ENCODE measurements at places on chromosomes 2 and 18. TPM values are rescaled to one million over a fixed set of nuclear protein-coding genes. Genes with fewer than 3 reads are reported as not detected.

CAPN13 gene
- not detected for total RNA-seq

PJVK gene
- total RNA-seq, result not detected

CHRNG gene
- not detected for total RNA-seq

POU3F3 gene
- under 0.01 TPM for total RNA-seq

KCNG3 gene
- not detected for total RNA-seq

IL1B gene
- total RNA-seq, result 169 TPM

SCN9A gene
- 2.4 TPM for total RNA-seq

SCRN3 gene
- total RNA-seq, result 14.9 TPM

ID2 gene
- 8.3 TPM for total RNA-seq

FASTKD1 gene
- total RNA-seq, result 19.8 TPM

XDH gene
- total RNA-seq, result 3.2 TPM

KCNE4 gene
- total RNA-seq, result under 0.01 TPM

MYCN gene
- total RNA-seq, result not detected

Data from tracheal epithelial cell (primary cell).